ENCODE measurements at places on chromosomes 2 and 18.
A peak's percentile ranks its signal among the peaks of the same experiment; 100 is the strongest.

DNA sequence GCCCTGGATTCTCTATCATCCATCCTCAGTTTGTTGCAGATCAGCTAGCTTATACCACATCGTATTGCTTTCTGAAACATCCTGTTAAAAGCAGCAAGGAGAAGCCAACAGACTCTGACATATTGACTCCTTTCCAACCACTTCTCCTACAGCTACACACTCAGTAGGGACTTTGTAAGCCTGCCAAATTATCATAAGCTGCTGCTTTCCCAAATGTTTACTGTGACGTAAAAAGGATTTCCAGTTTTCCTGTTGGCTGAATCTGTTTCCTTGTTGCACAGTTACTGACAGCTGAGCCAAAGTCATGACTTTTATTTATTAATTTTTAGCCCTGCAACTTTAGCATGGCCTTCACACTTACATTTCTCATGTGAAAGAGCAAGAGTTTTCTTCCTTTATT, 294.3 kb downstream of the KCNJ3 start:
- DNase-seq = no peak

GRCh38 chr2:31136000-31136399, 2.2 kb downstream of the GALNT14 start:
- no peak for DNase-seq

GRCh38 chr2:27615316-27615715, 13.5 kb downstream of the CCDC121 start:
- DNase-seq = no peak

DNA sequence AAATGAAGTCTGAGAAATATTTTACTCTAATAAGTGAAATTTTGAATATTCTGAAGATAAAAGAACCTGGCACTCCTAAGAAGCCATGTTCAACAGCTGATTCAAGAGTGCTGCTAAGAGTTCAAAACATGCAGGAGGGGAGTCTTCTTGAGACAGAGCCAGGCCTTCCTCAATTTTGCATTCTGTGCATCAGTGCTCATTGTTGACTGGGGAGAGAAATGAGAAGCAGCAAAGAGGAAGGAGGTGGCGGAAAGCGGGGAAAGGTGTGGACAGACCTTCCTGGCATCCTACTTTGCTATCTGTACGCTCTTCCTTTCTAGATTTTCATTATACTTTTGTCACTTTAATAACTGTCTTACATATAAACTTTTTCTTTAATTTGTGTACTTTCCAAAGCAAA, 29.7 kb upstream of the TXNDC2 start:
- no peak for DNase-seq

GRCh38 chr2:55239656-55240222, 7.3 kb downstream of the RPS27A start:
- DNase-seq = no peak

DNA sequence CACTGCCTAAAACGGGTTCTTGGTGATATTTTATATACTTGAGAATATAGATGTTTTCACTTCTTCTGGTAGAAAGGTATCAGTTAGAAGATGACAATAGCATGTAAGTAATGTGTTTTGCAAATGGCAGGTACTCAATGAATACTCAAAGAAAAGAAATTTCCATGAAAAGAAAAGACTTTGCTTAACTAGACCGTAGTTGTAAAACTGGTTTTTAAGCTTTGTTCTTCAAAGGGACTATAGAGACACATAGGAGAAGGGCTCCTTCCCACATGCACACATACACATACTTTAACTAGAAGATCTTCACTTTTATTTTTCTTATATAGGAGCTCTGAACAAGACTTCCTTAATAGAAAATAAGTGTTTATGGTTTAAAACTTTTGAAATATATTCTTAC, 215.3 kb upstream of the RND3 start:
- no peak for DNase-seq

- DNase-seq = no peak
These were observed 196.0 kb upstream of the HDAC4 start for GRCh38 chr2:239596792-239597191.

DNA sequence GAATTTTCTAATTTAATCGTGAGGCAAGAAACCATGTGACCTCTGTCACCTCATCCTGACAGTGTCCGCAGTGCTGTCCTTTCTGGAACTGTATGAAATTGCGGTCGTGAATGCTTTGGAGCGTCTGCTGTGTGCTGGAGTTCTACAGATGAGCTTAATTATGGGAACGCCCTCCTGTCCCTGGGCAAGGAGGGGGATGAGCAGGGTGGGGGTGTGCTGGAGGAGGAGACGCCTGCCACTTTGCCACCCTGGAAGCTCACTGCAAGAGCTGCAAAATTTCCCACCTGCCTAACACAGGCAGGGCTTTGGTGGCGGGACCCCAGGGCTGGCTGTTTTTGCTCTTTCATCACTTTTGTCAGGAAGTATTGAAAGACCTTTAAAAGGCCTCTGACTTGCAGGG, 6.5 kb downstream of the LPIN1 start:
- no peak for DNase-seq

GRCh38 chr2:177164584-177165052, 48.0 kb upstream of the HNRNPA3 start:
- peak; percentile 60 for DNase-seq

DNA sequence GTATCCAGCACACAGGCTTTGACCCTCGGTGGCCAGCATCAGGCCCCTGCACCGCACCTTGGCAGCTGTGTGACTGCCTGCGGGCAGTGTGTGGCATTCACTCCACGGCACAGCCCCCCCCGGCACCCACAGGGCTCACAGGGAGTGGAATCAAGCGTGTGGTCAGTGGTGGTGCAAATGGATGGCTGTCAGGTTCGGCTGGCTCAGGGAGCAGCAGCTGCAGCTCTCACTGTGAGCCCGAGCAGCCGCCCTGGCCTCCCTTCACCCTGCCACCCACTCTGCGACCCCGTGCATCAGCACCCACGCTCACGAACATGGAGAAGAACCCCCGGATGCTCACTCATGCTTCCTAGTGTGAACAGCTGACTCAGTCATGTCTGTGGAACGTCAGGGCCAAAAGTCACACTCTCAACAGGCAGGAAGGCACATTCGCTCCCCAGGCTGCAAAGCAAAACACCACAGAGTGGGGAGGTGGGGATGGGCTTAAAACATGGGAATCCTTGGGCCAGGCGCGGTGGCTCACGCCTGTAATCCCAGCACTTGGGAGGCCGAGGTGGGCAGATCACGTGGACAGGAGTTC, 41.5 kb upstream of the GPC1 start:
- no peak for DNase-seq

GRCh38 chr2:189830510-189830909, 46.3 kb downstream of the PMS1 start:
- no peak for DNase-seq

DNA sequence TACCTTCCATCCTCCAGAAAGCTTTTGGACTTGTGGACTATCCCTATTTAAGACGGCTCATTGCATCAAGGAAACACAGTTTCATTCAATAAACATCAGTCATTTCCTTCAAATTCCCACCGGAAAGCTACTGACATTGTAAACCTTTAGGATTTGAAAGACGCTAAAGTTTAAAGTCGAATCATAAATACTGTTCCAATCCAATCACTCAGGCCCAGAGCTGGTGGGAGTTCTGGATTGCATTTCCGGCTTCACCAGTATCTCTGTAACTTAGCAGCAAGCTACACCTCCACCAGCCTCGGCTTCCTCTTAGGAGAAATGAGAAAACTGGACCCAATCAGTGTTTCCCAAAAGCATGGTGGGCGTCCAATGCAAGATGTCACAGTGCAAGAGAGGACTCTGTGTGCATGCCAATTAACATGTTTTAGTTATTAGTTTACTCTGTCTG, 1.6 kb downstream of the WDFY1 start:
- DNase-seq = no peak

DNA sequence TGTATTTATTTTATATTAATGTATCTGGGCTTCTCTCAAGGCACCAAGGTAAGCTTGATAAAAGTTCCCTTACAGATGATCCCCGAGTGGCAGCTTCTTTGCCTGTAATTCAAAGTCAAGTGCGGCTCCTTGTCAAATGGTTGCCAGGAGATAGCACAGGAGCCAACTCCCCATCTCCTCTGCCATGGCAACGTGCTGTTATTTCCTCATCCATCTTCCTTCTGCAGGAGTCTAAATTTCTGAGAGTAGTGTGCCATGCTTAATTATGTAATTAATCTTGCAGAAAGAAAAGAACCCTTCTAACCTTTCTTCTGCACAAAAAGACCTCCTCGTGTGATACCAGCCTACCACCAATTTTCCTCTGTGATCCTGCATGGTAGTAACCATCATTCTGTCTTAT, 46.2 kb upstream of the ACMSD start:
- no peak for DNase-seq

DNA sequence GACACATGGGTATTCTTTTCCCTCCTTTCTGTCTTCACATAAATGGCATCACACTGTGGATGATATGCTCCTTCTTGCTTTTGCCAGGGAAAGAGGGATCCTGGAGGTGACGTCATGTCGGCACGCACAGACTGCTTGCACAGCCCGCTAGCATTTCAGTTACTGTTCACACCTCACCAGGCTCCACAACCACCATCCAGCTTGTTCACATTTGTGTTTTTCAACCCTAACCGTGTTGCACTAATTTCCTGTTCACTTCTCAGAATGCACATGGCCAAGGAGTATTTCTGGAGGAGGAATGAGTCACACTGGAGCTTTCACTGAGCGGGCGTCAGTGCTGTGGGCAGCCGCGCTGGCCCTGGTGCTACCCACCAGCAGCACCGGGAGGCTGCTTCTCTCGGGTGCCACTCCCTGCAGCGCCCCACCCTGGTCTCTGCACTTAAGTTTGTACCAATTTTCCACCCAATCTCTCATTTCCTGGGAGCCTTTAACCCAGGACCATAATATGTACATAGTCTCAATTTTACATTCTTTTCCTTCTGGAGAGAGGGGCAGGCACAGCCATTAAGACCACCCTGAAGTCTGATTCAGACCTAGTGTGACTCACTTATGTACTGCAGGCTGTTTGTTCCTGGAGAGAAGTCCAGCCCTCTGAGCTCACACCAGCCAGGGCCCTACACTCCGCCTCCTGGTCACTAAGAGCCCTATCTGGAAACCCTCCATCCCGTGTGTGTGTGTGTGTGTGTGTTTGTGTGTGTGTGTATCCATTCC, 65.1 kb downstream of the MBP start:
- DNase-seq = peak; percentile 44

DNA sequence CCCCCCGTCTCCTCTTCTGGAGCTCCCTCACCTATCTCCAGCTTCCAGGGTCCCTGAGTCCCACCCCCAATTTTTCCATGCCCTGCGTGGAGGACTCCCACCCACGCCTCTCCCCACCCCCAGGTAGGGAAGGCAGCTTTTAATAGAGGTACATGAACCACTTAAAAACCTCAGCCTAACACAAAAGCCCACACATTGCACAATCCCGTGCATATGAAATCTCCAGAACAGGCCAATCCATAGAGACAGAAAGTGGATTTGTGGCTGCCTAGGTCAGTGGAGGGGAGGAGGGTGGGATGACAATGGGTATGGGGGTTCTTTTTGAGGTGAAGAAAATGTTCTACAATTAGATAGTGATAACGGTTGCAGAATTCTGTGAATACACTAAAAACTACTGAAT, 145.6 kb downstream of the CABLES1 start:
- DNase-seq = no peak

- DNase-seq = no peak
These were observed 24.7 kb upstream of the COLEC12 start for GRCh38 chr18:525036-525797.

GRCh38 chr2:212686285-212686895, 147.8 kb upstream of the ERBB4 start:
- no peak for DNase-seq

- DNase-seq = no peak
These were observed 377.1 kb upstream of the SOX11 start for GRCh38 chr2:5315041-5315440.

All from activated CD8-positive, alpha-beta memory T cell treated with anti-CD3 and anti-CD28 coated beads for 1 hour (primary cell).